Choroid plexus epithelial cell (primary cell): ENCODE measurements at places on chromosomes 6 and 20.

GRCh38 chr20:36672991-36673390 lies 27.0 kb upstream of the SLA2 start:
- DNase-seq, result no peak

DNA sequence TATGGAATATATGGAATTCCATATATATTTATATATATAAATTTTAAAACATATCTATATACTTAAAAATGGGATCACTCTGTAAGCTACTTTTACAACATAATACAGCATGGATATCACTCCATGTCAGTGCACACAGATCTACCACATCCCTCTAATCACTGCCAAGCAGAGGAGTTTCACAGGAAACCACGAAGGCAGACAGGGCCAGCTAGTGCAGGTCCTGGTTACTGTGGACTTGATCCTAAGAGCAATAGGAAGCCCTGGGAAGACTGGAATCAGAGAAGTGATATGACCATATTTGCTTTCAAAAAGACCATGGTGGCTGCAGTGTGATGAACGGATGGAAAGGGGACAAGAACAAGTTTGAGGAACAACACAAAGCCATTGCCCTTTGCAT lies 40.0 kb upstream of the NRN1 start:
- no peak for DNase-seq

DNA sequence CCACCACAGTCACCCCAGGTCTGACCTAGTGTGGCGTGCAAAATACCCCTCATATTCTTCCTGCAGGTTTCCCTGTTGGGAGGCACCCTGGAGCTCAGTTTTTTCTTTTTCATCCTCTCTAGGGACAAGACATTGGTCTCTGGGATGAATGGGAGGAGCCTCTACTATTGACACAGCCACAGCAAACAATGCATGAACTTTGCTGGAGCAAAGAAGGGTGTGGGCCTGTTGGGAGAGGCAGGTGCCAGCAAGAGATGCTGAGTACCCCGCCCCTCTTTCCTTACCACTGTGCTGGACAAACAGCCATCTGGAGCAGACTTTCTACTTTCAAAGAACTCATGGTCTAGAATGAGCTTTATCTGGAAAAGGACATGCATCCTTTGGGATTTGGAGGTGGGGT lies 10.1 kb downstream of the TGM3 start:
- no peak for DNase-seq

GRCh38 chr6:67615796-67616195 lies 1019.3 kb upstream of the ADGRB3 start:
- peak; percentile 79 for DNase-seq

GRCh38 chr6:11497107-11497506 lies 40.4 kb upstream of the TMEM170B start:
- no peak for DNase-seq

DNA sequence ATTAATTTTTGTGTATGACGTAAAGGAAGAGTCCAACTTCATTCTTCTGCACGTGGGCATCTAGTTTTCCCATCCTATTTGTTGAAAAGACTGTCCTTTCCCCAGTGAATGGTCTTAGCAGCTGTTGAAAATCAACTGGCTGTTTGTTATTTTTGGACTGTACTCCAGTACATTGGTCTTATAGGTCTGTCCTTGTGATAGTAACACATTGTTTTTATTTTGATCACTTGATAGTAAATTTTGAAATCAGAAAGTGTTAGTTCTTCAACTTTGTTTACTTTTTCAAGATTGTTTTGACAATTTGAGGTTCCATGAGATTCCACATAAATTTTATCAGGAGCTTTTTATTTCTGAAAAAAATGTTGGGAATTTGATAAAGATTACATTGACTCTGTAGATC lies 280.2 kb upstream of the FOXQ1 start:
- peak; percentile 57 for DNase-seq

DNA sequence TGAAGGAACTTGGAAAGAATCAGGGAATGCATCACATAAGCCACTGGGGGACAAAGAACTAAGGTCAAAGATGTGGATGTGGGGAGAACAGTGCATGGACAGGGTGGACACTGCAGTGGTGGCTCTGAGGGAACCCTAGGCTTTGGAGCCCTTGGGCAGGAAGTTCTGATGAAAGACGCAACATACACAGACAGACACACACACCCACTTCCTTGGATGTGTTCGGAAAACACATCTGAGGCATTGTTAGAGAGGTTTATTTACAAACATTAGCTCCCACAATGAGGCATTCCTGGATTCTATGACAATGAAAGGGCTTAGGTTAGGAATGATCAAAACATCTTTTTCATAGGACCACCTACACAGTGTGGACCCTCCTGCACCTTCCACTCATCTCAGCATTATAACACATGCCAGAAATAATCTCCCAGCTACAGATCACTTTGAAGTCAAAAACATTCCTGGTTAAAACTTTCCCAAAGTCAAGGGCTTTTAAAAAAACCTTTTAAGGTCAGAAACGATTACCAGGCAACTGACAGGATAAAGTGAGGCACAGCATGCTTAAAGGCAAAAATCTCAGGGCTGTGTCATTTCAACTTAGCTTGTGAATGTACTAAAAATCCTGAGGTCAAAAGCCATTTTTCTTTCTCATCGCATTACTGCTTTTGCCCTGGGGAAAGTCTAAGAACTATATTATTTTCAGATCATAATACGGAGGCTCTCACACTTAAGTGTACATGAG lies 6.4 kb upstream of the METTL24 start:
- DNase-seq, result no peak

DNA sequence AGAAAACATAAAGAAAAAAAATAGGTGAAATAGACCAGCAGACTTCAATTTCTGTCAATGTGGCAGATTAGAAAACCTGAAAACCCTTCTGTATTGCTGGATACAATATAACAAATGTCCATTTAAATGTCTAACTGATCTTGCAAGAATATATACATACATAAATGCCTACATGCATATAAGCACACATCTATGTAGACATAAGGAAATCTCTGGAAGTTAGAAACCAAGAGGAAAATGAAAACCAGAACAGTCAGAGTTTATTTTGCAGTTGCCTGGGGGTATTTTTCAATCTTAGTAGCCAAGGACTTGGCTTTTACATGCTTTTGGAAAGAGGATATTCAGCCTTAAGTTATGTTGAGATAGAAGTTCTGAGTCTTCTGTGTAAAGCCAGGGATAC lies 184.0 kb downstream of the RPS12 start:
- no peak for DNase-seq

DNA sequence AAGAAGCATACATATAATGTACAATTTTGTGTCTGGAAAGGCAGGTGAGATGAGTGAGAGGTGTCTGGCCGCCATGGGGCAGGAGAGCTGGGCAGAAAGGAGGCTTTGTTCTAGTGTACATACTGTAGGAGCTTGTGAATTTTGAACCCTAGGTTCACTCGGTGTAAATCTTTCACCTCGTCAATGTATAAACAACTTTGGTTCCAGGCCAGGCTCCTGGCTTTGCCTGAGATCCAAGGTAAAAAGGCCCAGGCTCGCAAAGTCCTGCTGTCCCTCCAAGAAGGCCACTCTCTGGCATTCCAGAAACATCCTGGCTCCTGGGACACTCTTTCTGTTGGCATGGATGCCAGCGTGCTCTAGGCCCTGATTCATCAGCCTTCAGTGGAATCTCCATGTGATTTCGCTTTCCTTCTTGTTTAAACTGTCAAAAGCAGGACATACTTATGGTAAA lies 7.1 kb upstream of the SLC22A7 start:
- no peak for DNase-seq

DNA sequence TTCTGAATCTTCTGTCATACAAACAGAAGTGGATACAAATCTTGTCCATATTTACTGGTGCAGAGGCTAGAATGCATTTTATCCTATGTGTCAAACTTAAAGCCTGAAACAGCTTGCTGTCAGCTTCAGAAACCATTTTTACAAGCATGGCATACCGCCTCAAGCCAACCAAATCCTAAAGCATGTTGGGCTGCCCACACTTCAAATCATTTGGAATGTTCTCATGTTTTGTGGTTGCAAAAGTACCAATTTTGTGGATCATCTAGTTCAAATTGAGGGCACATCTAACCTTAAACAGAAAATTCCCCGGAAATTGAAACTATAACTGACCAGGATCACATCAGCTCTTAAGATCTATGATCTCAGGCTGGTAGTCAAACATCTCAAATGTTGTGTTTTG lies 3.2 kb downstream of the GPR63 start:
- DNase-seq, result no peak

DNA sequence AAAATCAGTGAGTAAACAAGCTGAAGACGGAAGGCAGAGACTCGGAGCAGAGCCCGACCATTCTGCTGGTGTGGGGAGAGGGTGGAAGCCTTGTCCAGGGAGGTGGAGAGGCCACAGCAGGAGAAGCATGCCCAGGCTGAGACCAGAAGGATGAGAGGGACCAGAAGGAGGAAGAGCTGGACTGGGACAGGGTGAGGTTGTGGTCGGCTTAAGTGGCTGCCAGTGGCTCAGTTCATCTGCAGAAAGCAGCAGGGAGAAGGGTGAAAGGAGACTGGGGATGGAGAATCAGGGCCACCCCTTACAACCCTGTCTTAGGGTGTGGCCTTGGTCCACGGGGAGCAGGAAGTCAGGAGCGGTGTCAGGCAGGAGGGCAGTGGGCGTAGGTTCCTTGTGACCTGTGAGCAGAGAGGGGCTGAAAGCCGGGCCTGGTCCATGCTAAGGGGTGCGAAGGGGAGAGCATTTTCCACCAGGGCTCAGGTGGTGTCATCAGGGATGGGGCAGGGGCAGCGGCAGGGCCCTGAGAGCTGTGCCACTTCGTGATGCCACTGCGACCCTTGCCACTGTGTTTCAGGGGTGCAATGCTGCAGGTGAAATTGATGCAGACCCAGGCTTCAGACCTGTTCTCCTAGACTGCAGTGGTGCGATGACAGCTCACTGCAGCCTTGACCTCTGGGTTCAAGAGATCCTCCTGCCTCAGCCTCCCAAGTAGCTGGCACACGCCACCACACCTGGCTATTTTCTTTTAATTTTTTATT lies 81.1 kb downstream of the TTLL2 start:
- DNase-seq, result no peak

- no peak for DNase-seq
Measured at GRCh38 chr6:101777646-101778045, 384.1 kb downstream of the GRIK2 start.

- DNase-seq, result no peak
Measured at GRCh38 chr20:24147961-24148360, 159.4 kb upstream of the GGTLC1 start.

- no peak for DNase-seq
Measured at GRCh38 chr20:19855416-19855815, 97.4 kb downstream of the RIN2 start.

GRCh38 chr6:22071270-22072041 lies 225.4 kb downstream of the PRL start:
- DNase-seq, result peak; percentile 73

DNA sequence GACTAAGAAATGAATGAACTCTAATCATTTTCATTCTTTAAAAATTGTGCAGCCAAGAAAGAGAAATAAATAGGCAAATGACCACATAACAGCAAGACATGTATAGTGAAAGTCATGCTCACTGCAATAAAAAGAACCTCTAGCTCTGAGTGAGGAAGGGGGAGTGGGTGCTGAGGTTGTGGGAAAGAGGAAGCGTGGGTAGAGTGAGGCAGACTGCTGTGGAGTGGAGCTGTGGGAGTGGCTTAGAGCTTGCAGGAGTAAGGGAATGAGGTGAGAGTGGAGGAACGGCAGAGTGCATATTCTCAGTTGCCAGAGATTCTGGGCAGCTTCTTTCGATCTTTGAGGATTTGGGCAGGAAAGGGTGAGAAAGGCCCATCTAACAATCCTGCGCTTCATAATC lies 10.4 kb downstream of the DEFB129 start:
- peak; percentile 2 for DNase-seq

DNA sequence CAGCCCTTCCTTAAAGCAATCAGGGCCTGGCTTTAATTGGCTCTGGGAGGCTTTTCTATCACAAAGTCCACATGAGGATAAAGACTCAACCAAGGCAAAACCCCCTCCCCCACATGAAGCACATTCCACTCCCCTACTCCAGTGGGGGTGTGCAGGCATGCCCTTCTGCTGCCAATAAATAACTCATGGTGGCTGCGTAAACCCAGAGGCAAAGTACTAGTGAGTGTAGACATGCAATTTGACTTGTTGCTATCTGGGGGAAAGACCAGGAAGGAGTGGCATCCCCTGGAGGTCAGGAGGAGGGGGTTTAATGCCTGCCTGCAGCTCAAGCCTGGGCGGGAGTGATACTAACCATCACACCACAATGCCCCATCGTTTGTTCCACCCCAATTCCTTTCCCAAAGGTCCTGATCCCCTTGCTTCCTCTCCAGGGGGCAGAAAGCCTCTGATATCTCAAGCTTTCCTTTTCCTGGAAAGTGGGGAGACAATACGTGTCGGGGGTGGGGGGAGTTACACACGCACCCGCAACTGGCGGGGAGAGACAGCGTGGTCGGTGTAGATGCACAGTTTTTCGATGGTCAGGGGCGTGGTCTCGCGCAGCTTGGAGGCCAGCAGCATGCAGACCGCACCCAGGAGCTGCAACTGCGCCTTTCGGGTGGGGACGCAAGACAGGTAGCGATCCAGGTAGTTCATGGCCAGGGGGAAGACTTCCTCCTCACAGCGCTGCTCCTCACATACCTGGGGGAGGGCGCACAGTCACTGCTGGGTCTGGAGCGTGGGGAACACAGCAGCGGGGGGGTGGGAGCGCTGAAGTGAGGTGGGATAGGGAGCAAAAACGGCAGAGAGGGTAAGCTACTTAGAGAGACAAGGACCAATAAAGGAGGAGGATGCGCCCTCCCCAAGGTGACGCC lies 1.5 kb downstream of the CCND3 start:
- DNase-seq, result peak; percentile 53

DNA sequence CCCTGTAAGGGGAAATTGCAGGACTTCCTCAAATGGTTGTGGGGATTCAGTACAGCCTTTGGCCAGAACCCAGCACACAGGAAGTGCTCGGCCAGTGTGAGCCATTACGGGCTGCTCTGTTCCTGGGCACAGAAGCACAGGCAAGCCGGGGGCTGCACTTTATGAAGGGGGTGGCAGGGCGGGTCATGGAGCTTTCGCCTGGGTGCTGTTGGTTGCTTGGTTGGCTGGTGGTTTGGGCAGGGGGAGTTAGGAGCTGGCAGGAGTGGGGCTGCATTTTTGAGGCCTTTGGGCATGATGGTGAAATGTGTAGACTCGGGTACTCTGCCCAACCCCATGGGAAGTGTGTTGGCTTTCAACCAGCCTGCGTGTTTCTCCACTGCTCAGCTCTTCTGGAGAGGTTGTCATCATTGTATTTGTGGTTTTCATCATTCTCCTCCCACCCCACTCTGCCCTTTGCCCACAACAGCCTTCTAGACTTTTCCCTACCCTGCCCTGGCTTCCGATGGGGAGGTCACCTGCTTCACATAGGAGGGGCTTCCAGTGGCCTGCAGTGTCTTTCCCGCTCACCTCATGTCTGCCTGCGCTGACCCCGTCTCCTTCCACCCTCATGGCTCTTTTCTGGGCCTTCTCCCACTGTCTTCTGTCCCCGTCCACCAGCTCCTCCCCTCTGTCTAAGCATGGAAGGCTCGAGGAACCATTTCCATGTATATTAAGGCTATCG lies 16.1 kb upstream of the RBM38 start:
- DNase-seq, result no peak

DNA sequence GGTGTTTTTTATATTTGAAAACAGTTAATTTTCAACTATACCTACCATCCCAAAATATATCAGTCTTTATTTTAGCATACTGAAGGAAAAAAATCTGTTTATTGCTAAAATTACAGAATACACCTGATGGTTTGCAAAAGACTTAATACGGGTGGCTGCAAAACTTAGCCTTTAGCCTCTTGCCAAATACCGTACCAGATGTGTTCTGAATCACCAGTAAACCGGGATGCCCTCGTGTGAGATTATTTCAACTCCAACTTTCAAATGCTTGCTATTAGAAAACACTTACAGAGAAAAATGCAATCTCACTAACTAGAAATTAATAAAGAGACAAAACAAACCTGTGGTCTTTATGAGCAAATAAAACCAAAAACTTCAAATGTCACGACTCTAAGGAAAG lies 36.0 kb downstream of the REV3L start:
- DNase-seq, result peak; percentile 62

- no peak for DNase-seq
Measured at GRCh38 chr6:134512981-134513391, 195.1 kb upstream of the SGK1 start.
